ENCODE measurements at places on chromosomes 6 and 20.

GRCh38 chr6:7848229-7848628, 62.4 kb downstream of the TXNDC5 start:
- no peak for DNase-seq
- no peaks in the 10 kb centered on the region for H3K36me3 ChIP-seq
- no peaks in the 10 kb centered on the region for H3K4me1 ChIP-seq
- H3K4me3 ChIP-seq, result no peak overlapping the region
- peaks cover 3% of the 10 kb centered on the region for H3K27me3 ChIP-seq

- no peaks in the 10 kb centered on the region for H3K36me3 ChIP-seq
- H3K27me3 ChIP-seq, result no peaks in the 10 kb centered on the region
- no peaks in the 10 kb centered on the region for H3K4me1 ChIP-seq
- no peak overlapping the region for H3K27ac ChIP-seq
- H3K4me3 ChIP-seq, result no peak overlapping the region
Observed at GRCh38 chr6:98041921-98042320, 758.9 kb upstream of the MMS22L start.

- H3K4me1 ChIP-seq, result peaks cover 11% of the 10 kb centered on the region
- peaks cover 13% of the 10 kb centered on the region for H3K36me3 ChIP-seq
- H3K4me3 ChIP-seq, result peak overlapping the region; percentile 96
- DNase-seq, result no peak
- H3K27me3 ChIP-seq, result no peaks in the 10 kb centered on the region
Observed at GRCh38 chr20:3208786-3209256, 477 bp upstream of the ITPA start.

GRCh38 chr20:29762620-29763019, 1494.8 kb upstream of the DEFB115 start:
- no peak overlapping the region for H3K4me3 ChIP-seq
- H3K27me3 ChIP-seq, result no peaks in the 10 kb centered on the region

DNA sequence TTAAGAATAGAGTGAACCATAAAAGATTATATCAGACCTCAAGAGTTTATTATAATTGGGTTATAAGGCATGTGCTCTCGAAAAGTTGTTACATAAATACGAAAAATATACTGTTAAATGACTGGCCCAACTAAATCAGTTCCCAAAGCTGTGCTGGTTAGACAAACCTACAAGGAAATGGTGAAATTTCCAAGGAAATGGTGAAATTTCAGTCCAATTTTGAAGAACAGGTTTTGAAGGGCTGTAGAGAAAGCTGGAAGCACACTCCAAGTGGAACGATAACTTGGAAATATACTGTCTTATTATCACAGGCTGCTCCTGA, 400 bp upstream of the TRMT11 start:
- H3K4me1 ChIP-seq, result peaks cover 9% of the 10 kb centered on the region
- H3K27ac ChIP-seq, result no peak overlapping the region

All from activated T-helper 2 cell treated with anti-CD3 and anti-CD28 coated beads, Interferon-gamma antibody, Interleukin-2, Interleukin-4, amounts not matched to agents 10 μg/mL and 5 μg/mL and 100 μg/mL, durations not matched to agents 14 hours and 24 hours and 36 hours (primary cell).